ENCODE measurements at places on chromosomes 16 and 17.

- DNase-seq, result no peak
Observed at GRCh38 chr17:74605361-74605760, 13.3 kb upstream of the CD300LD start.

- peak; percentile 16 for DNase-seq
Observed at GRCh38 chr16:84406006-84406963, 37.9 kb downstream of the ATP2C2 start.

GRCh38 chr16:1746693-1747195, 24.6 kb downstream of the NME3 start:
- no peak for DNase-seq

DNA sequence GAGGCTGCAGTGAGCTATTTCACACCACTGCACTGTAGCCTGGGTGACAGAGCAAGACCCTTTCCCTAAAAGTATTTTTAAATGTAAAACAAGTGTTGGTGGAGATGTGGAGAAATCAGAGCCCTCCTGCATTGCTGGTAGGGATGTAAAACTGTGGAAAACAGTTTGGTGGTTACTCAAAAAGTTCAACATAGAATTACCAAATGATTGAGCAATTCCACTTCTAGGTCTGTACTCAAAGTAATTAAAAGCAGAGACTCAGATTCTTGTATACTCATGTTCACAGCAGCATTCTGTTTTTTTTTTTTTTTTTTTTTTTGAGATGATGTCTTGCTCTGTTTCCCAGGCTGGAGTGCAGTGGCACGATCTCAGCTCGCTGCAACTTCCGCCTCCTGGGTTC, 141.8 kb downstream of the PITPNC1 start:
- no peak for DNase-seq

GRCh38 chr17:68248199-68248825, 469 bp downstream of the AMZ2 start:
- DNase-seq, result peak; percentile 80

- no peak for DNase-seq
Observed at GRCh38 chr16:88451586-88452481, 1.2 kb upstream of the ZFPM1 start.

DNA sequence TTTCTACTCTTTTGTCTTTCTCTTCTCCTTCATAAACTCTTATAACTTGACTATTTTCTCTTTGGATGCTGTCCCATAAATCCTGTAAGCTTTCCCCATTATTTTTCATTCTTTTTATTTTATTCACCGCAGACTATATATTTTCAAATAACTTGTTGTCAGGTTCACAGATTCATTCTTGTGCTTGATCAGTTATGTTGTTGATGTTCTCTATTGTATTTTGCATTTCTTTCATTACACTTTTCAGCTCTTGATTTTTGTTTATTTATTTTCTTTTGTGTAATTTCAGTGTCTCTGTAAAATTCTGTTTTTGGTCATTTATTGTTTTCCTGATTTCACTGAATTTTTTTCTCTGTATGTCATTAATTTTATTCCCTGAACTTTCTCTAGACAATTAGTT, 49.2 kb downstream of the EFCAB13 start:
- DNase-seq, result no peak

DNA sequence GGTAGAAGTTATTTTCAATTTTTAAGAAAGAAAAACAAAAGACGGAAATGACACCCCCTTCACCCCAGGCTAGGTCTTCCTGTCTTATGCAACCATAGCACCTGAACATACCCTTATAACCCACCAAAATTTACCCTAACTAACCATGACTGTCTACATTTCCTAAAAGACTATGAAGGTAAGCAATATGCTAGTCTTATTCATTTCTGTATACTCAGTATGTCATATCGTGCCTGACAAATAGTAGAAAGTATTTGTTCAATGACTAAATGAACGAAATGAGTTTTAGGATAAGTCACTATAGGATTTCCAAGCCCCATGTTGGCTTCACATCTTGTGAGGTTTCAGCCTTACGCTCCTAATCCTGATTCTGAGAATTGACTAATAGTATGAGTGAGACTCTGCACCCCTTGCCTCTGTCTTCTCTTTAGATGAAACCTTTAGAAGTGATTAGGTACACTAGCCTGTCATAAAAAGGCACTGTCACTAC, 6.5 kb downstream of the ADAT1 start:
- no peak for DNase-seq

- no peak for DNase-seq
Observed at GRCh38 chr17:62716834-62717588, 89.5 kb downstream of the MRC2 start.

GRCh38 chr17:72419866-72420774, 299.3 kb downstream of the SOX9 start:
- peak; percentile 52 for DNase-seq

- DNase-seq, result peak; percentile 98
Observed at GRCh38 chr17:78716814-78717393, 65.2 kb downstream of the CYTH1 start.

DNA sequence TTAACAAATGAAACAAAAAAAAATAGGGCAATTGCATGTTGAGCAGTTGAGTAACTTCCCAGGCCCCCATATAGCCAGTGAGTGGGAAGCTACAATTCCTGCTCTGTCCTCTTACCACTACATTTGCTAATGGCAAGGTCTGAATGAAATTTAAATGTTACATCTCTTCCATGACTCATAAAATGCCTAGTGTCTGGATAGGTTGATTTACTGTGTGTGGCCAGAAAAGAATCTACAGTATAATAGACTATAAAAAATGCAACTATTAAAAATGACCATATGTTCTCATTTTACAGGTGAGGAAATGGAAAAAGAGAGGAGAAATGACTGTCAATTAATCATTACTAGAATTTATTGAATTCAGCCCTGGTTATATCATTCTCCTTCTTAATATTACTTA, 1199.3 kb downstream of the CDH11 start:
- DNase-seq, result no peak

GRCh38 chr16:988471-989353, 7.1 kb downstream of the SOX8 start:
- DNase-seq, result no peak

DNA sequence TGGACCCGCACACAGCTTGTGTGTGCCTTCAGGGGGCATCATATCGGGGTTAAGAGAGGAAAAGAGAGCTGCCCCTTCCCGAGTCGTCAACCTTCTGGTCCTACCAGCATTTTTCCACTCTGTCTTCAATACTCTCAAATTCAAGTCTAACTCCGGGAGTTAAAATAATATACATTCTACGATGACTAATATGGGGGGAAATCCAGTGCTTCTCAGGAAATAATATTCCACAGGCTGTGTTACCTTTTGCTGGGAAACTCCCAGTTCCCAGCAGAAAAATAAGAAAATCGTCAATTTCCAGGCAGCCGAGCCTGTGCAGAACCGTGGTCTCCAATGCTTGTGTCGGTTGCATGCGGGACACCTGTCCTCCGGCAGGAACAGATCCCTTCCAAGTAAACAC, 105.0 kb upstream of the FOXF1 start:
- DNase-seq, result no peak

GRCh38 chr17:65656390-65657250, 95.2 kb upstream of the AXIN2 start:
- no peak for DNase-seq
